ENCODE measurements at places on chromosomes 12 and 14. TPM values are rescaled to one million over a fixed set of nuclear protein-coding genes. Genes with fewer than 3 reads are reported as not detected.

DNA sequence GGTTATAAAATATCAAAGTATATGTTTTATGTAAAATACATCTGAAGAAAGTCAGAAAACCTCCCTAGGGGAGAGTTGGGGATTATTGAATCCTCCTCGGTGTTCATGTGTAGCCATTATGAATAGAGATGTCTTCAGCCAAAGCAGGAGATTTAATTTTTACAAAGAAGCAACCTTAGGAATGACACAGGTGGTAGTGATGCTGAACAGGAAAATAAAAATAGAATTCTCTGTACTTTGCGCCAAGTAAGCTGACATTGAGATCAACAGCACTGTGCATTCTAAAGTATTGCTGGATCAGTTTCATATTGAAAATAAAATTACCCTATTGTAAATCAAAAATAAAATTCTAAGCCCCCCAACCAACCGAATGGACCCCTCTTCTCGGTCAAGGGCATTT, 132.8 kb upstream of the TRHDE start:
- H3K4me1 ChIP-seq = no peaks in the 10 kb centered on the region
- H3K27me3 ChIP-seq = no peaks in the 10 kb centered on the region
- DNase-seq = no peak
- H3K4me3 ChIP-seq = no peak overlapping the region
- no peak overlapping the region for H3K27ac ChIP-seq
- H3K36me3 ChIP-seq = no peaks in the 10 kb centered on the region

DNA sequence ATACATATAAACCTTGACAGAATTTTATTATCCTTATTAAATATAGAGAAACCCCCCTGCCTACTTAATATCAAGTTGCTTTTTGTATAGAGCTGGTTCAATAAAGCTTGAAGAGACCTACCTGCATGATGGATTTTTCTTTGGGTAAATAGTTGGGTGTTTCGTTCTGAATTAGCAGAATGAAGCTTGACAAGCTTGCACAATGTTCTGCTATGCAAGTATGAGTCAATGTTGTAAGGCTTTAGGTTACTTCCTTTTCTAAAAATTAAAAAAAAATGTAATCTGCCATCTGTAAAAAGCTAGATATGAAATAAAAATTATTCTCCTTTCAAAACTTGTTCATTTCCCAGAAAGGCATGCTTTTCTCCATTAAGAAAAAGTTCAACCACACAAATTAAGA, 1662.6 kb upstream of the SEL1L start:
- H3K27me3 ChIP-seq = no peaks in the 10 kb centered on the region
- H3K36me3 ChIP-seq = no peaks in the 10 kb centered on the region
- no peak overlapping the region for H3K4me3 ChIP-seq

DNA sequence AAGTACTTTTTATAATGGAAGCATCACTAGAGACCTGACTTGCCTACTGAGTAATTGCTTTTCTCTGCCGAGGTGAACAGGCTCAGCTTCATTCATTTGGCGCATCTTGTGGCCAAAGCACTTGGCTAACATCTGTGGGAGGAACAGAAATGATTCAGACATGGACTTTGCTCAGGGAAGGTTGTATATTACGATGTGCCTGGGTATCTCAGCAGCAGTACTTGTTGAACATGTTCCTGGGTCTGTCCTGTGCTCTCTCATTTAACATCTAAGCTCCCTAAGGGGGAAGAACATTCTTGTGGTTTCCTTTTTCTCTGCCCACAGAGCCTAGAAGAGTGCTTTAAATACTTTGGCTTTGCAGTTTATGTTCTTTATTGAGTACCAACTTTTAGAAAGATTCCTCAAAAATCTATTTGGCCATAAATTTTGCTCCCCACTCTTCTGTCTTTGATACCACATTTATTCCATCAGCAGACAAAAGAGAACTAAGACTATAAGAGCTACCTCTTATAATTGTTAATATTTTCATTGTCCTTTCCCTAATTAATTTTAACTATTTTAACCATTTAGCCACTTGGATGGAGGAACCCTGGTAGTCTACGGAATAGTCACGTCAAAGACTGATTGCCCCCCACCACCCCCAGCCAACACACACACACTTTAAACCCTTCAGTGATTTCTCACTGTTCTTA, 101.2 kb upstream of the EGLN3 start:
- H3K27me3 ChIP-seq = no peaks in the 10 kb centered on the region
- no peak for DNase-seq
- H3K4me3 ChIP-seq = no peak overlapping the region
- no peak overlapping the region for H3K27ac ChIP-seq

DNA sequence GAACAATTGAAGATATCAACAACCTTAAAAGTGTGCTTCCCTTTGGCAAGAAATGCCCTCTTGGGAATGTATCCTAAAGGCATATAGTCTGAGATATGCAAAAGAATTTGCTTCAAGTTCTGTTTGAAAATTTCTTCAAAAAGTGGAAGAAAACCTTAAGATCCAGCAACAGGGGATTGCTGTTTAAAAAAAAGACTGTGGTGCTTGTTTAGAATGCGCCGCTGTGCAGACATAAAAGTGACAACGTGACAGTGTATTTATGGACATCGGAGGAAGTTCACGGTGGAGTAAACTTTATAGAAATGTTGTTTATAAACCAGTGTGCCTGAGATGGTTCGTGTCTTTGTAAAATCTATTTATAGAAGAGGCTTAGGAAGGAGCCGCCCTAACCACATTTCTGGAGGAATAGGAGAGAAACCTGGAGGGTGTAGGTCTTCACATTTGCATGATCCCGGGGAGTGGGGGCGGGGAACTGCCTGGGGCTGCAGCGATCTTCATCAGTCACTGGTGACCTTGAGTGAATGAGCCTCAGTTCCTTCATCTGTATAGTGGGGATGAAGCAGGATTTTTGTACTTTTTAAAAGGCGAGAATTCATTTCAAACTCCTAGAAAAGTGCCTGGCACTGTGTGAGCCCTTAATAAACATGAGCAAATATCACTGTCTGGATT, 27.5 kb downstream of the ADGRD1 start:
- peak; percentile 88 for DNase-seq
- H3K27me3 ChIP-seq = no peaks in the 10 kb centered on the region
- H3K27ac ChIP-seq = no peak overlapping the region
- no peaks in the 10 kb centered on the region for H3K4me1 ChIP-seq

DNA sequence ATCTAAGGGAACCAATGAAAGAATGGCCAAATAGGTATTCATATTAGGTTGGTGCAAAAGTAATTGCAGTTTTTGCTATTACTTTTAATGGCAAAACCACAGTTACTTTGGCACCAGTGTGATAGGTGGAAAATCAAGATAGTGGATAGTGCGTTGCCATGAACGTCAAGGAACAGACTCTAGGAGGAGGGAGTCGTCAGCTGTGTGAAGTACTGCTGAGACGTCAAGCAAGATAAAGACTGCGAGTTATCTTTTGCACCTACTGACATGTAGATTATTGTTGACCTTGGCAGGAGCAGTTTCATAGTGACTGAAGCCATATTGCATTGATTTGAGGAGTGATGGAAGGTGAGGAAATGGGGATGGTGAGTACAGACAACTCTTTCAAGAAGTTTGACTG, 8.3 kb downstream of the YLPM1 start:
- H3K27ac ChIP-seq = no peak overlapping the region
- peaks cover 5% of the 10 kb centered on the region for H3K4me1 ChIP-seq
- H3K4me3 ChIP-seq = no peak overlapping the region
- no peak for DNase-seq

DNA sequence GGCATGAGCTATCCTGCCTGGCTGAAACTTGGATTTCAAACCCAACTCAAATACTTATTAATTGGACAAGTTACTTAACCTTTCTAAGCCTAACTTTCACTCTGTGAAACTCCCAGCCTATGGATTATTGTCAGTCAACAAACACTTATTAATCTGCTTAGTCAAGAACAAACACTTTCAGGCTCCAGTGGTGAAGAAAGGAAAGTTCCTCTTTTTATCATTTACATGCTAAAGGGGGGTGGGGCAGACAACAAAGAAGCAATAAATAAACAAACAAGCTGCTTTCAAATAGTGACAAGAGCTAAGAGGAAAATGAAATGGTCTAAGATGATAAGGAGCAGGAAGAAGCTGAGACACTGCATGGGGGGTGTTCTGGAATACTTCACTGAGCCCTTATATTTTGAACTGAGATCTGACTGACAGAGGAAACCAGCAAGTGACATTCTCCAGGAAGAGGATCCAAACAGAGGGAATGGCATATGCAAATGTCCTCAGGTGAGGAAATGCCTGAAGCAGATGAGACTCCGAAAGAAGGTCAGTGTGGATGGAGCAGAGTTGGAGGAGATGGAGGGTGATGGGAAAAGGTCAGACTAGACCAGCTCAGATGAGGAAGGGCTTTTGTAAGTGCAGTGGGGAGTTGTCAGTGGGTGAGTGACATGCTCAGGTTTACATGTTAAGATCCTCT, 259.6 kb downstream of the ITPR2 start:
- no peaks in the 10 kb centered on the region for H3K27me3 ChIP-seq
- no peak for DNase-seq
- H3K4me3 ChIP-seq = no peak overlapping the region
- H3K27ac ChIP-seq = no peak overlapping the region
- H3K36me3 ChIP-seq = peaks cover 15% of the 10 kb centered on the region

CLEC6A gene
- not detected for total RNA-seq

ADAM21 gene
- total RNA-seq = 0.13 TPM

SIX1 gene
- total RNA-seq = 0.16 TPM

PLCZ1 gene
- total RNA-seq = not detected

All from kidney (tissue), 22 donors.